ENCODE measurements at places on chromosomes 6 and 20.

DNA sequence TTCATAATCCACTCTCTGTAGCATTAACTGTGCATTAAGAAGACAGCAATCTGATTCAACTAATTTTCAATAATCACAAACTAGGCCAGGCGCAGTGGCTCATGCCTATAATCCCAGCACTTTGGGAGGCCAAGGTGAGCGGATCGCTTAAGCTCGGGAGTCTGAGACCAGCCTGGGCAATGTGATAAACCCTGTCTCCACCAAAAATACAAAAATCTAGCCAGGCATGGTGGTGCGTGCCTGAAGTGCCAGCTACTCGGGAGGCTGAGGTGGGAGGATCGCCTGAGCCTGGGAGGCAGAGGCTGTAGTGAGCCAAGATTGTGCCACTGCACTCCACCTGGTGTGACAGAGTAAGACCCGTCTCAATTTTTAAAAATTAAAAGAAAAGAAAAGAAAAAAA, 29.5 kb downstream of the SERPINB9 start:
- no peak for DNase-seq

DNA sequence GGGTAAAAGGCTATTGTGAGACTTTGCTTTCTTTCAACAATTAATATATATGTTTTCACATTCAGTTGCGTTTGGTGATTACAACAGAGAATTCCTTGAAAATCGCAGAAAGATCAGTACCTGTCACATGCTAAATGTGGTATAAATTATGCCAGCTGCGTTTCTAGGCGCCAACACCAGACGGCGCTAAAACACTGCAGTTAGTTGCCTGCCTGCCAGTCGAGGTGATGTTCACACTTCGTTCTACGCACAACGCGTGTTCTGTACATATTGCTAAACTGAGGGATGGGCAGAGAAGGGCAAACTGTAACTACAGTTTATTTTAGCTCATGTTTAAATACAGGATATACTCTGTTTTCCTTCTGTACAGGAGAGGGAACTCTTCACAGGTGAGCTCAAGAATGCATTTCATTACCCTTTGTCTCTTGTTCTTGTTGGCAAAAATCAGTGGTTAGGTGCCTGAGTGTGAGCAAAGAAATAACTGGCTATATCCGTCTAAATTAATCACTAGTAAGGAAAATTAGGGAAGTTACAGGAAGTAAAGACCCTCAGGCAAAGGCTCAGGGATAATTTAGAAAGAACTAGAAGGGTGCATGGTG, 100.1 kb upstream of the RGS17 start:
- DNase-seq = no peak

GRCh38 chr6:128515550-128516513, 4.6 kb downstream of the PTPRK start:
- DNase-seq = no peak

DNA sequence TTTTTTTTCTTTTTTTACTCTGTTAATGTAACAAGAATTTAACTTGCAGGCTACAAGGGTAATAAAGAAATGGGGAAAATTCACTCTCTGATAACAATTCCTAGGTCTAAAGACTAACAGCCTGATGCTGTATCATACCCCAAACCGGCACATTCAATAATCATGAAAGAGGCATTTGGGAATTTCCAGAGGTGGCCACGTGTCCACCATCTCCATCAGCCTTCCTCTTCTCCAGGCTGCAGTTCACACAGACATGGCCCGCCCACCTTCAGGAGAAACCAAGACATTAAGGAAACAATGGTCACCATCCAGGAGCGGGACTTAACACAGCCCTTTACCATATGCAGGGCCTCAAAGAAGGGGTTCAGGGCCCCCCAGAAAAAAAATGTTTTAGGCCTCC, 44.8 kb downstream of the PDE10A start:
- no peak for DNase-seq

DNA sequence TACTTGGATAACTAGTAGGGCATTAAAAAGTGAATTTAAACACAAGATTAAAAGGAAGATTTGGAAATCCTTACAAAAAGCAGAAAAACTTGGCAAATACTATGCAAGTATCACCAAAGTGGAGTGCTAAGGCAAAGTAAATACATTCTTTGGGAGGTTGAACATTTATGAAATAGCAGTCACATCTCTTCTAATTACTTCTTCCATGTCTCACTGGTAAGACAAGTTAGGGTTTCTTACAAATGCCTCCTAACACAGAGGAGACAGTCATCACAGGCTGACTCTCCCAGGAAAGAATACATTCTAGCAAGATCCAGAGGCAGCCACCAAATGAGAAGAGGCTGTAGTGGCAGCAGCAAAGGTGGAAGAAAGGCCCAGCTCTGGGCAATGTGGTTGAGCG, 298.2 kb downstream of the BTBD9 start:
- no peak for DNase-seq

- DNase-seq = no peak
Measured at GRCh38 chr20:19624221-19624965, 133.7 kb upstream of the RIN2 start.

- no peak for DNase-seq
Measured at GRCh38 chr20:22414305-22414742, 170.0 kb downstream of the FOXA2 start.

DNA sequence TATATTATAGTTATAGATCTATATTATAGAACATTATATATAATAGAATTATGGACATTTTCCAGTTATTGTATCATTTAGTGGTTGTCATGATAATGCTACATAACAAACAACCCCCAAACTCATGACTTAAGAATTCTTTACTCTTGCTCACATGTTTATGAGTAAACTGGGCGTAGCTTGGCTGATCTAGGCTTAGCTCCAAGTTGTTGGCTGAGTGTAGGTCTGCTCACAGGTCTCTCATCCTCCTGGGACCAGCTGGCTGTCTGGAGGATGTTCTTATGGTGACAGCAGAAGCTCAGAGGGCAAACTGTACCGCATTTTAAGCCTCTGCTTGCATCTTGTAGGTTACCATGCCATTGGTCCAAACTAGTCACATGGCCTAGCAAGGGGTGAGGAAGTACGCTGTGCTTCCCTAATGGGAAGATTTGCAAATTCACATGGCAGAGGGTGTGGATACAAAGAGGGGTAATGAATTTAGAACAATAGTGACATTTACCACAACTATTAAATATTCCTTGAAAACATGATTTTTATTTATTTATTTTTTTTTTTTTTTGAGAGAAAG, 34.2 kb downstream of the ARHGAP40 start:
- DNase-seq = no peak

DNA sequence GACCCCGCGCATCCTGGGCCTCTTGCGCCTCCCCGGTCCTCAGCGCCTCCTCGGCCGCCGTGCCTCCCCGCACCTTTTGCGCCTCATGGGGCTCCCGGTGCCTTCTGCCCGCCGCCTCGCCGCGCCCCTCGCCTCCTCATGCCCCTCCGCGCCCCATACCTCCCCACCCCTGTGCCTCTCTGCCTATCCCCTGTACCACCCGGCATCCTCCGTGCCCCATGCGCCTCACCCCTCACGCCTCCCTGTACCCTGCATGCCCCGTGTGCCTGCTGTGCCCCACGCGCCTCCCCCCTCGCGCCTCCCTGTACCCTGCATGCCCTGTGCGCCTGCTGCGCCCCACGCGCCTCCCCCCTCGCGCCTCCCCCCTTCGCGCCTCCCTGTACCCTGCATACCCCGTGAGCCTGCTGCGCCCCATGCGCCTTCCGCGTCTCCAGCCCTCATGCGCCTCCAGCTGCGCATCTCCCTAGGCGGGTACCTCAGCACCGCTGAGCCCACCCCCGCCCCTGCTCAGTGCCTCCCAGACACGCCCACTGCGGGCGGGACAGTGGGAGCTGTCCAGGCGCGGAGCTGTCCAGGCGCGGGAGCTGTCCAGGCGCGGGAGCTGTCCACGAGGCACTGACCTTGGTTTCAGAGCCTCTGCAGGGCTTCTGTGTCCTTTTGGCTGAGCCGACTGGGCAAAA, 37.1 kb downstream of the IGF2R start:
- DNase-seq = no peak

DNA sequence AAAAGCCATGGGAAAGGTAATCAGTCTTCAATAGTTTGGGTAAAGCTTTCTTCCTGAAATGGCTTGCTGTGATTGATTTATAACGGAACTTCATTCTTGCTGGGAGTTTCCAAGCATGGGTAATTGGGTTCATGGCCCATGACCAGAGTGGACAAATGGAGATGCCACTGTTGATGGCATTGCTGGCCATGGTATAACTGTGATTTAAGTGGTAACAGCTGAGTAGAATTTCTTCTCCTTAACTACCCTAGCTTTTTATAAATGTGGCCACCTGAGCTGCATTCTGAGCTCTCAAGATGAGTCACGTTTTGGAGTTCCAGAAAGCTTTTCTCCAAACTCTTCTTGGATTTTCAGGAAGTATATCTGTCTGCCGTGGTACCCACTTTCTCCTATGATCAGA, 39.9 kb upstream of the SNRPB2 start:
- no peak for DNase-seq

GRCh38 chr6:6218759-6219085, 101.7 kb downstream of the F13A1 start:
- DNase-seq = no peak

DNA sequence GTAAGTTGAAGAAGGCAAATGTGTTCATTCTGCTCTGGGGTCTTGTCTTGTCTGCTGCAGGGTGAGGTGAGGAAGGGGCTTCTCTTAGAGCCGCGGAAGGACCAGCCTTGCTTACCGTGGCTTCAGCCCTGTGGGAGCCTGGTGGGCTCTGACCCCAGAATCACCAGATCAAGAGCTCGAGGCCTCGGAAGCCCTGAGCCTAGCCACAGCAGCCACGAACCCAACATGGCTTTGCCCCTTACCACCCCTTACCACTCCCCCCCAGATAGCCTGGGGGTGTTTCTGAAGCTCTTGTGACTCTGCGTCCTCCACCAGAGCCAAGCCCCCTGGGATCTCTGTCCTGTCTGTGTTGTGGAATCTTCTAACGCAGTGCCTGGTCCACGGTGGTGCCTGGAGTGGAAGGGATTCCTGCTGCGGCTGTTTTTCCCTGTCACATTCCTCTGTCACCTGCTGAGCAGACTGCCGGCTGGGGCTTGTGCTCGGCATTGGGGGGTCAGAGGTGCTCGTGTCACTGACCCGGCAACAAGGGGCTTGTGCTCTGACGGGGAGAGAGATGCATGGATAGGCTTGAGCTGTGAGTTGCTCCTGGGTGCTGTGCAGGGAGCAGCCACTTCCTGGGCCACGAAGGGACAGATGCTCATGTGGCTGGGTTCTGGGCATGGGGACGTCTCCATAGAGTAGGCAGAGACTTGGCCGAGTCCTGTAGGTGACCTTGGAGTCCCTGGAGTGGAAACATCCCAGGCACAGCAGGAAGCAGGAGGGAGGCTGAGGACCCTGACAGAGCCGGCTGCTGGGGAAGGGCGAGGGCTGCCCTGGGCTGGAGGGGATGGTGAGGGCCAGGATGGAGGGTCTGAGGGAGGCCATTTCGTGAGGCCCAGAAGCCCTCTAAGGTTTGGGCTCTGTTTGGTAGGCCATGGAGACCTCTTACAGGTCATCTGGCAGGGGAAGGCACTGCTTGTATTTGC, 316.0 kb downstream of the QKI start:
- DNase-seq = no peak

DNA sequence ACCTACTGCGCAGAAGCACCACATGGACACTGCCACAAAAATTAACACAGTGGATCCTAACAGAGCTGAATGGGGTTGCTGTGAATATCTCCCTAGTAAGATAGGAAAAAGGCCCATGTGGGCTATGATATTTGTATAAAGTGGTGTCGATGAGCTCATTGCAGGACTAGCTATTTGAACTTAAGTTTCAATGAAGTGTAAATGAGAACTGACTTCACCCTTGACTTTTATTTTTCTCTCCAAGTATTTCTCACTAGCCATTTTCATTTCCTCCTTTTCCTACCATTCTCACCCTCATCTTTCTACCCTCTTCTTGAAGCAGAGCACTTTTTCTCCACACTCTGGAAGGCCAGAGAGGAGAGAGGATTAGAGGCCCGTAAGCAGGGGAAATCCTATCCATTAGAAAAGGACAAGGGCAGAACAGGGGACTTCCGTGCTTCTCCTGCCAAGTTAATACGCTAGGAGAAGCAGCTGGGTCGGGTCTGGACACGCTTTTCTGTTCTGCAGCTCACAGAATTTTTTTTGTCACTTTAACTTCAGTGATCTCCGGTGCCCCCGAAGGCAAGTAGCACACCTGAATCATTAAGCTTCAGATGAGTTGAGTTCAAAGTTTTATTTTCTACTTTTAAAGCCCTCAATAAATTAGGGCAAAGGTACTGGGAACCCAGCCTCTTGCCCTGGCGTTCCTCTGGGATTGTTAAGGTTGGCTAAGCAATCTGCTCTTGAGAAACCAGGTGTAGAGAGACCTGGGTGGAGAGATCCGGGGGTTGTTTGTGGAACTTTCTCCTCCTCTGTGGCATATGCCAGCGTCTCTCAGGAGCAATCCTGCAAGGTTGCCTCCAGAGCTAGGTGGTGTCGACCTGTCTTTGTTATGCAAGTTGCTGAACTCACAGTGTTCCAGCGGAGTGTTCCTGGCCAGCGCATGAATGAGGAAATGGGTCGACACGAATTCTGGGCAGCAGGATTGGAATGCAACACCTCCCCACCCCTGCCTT, 56.2 kb upstream of the ARID1B start:
- no peak for DNase-seq
